ENCODE measurements at places on chromosomes 12 and 14.

- DNase-seq = no peak
Measured at GRCh38 chr14:22650046-22650739, 6.0 kb upstream of the OR6J1 start.

DNA sequence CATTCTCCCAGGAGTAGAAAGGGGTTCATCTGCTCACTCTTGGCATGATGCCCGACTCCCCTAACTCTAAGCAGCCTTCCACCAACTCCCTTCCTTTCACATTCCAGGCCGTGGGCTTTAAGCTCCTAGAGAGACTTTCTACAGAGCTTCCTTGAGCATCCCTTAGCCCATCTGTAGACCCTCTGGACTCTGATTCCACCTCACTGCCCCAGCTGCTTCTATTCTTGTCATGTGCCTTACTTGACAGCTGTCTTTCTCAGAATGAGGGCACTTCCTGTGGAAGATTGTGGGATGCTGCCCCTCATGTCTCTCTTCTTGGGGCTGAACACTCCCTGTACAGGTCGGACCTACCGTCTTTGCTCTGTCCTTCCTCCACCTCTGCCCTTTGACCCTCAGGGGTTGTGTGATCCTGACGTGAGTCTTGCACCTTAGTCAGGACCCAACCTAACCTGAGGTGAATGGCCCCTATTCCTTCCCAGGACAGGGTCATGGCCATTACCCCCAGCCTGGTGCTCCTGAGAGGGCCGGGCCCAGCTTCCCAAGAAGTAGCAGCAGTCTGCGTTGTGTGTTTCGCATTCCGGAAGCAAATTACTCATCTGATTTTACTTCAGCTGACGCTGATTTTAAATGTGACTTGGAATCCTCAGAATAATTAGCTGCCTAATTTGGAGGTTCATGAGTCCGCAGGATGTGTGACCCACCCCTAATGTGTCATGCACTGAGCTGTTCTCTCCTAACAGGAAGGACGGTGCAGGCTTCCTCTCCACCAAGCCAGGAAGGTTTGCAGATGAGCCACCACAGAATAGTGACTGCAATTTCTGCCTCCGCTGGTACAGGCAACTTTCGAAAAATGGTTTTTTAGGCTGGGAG, 2.7 kb upstream of the GALNT6 start:
- DNase-seq = peak; percentile 39

GRCh38 chr12:82605115-82605514, 81.6 kb upstream of the TMTC2 start:
- no peak for DNase-seq

GRCh38 chr14:58275527-58276190, 22.7 kb upstream of the ARID4A start:
- no peak for DNase-seq

DNA sequence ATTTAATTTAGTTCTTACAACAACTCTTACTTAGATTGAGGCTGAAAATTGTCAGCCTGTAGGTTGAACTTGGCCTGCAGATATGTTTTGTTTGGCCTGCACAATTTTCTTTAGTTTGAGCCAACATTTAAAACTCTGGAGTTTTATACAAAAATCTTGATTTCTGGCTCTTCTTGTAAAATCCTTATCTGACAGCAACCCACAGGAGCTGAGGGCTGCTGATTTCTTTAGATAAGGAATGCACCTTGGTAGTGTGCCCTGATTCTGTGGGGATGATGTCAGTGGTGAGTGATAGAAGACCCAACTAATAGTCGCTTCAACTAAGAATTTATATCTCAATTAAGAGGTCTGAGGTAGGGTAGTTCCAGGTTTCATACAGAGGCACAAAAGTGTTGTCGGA, 49.5 kb downstream of the SOCS2 start:
- DNase-seq = no peak

GRCh38 chr12:120763250-120763649, 37.6 kb downstream of the ACADS start:
- DNase-seq = no peak

DNA sequence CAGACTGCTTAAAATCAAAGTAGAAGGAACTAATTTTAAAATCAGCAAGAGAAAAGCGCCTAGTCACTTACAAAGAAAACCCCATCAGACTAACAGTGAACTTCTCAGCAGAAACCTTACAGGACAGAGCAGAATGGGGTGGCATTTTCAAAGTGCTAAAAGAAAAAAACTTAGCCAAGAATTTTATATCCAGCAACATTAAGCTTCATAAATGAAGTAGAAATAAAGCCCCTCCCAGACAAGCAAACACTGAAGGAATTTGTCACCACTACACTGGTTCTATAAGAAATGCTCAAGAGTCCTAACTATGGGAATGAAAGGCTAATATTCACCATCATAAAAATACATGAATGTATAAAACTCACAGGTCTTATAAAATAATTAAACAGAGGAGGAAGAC, 6.4 kb upstream of the ZNF268 start:
- DNase-seq = no peak

DNA sequence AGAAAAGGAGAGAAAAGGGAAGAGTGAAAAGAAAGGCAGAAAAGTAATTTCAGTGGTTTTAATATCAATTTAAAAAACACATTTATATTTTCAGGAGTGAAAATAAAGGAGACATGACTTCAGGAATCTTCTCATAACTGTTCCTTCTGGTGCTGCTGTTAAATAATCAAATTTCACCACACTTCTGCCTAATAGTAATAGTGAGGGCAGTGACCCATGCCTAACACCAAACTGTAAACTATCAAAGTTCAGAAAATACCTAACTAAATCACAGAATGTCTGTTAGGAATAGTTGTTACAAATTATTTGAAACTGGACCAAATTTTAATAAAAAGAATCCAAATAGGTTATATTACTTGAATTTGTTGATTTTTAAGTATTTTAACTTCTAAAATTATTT, 169.4 kb downstream of the RPL10L start:
- no peak for DNase-seq

GRCh38 chr14:102819176-102819628, 42.0 kb downstream of the TRAF3 start:
- no peak for DNase-seq

DNA sequence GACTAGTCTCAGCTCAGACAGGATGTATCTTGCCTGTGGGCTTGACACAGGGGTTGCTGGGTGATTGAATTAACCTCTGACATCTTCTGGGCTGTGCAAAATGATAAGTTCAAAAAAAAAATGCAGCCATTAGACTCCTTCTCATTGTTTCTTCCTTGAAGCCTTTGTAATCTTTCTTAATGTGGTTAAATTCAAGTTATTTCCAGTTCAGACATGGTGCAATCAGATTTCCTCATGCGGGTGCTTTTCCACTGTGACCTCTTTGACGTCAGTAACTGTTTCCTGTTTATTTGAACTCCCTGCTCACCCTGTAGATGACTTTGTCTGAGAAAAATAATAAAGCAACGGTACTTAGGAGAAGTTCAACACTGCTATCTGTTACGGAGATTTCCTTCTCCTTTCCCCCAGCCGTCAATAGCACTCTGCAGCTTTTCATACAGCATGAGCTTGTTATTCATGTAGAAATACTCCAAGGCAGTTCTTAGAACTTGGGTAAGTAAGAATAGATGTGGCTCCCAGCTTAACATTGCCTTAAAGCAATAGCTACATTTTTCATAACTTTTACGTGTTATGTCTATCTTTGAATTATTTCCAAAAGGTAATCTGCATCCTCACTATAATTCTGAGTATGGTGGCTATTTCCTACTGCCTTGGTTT, 155.5 kb downstream of the PRKCH start:
- DNase-seq = peak; percentile 34

- DNase-seq = peak; percentile 45
Measured at GRCh38 chr12:96237465-96238077, 43.4 kb downstream of the ELK3 start.

GRCh38 chr14:84112589-84112988, 1417.4 kb upstream of the FLRT2 start:
- no peak for DNase-seq

DNA sequence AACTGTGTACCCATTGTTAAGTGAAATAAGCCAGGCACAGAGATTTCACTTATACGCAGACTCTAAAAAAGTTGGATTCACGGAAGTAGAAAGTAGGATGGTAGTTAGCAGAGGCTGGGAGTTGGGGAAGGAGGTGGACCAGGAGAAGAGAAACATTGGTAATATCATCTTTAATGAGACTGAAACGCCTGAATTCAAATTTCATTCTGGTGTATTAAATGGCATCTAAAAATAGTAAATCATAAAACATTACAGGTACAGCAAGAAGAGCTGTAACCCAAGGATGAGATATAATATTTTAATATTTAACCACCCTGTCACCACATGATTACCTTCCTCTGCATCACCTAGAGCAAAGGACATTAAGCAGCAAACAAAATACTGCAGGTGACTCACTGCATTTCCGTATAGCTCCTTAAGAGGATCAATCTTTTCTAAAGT, 99.4 kb downstream of the EPS8 start:
- DNase-seq = no peak

DNA sequence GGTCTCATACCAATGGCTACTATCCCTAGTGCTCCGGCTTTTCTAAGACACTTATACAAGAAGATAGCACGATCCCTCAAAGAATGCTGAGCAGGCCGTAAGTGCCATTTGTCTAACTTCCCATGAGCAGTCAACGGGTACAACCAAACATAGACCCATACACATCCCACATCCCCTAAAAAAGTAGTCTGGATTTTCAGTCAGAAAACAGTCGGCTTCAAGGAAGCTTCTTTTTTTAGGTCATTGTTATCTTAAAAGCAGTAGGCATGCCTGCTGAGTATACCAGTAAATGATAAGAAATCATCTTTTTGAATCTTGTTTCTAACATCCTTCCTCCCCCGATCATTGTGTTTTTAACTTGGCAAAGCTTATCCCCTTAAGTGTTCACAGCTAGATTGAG, 19.8 kb downstream of the OSBPL8 start:
- DNase-seq = no peak

DNA sequence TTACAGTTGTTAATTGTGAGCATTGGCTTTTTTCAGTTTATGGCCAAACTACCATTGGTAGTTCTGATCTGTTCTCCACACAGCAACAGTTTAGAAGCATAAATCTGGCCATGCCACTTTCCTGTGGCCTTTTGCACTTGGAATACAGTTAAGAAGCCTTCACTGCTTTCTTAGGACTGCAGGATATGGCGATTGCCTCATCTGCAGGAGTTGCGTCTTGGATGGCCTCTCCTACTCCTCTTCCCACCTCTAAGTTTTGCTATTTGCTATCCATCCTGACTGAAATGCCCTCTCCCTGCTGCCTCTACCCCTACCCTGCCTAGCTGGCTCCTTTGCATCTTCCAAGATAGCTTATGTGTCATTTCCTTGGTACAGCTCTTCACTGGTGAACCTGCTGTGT, 12.8 kb upstream of the BMAL2 start:
- DNase-seq = no peak

DNA sequence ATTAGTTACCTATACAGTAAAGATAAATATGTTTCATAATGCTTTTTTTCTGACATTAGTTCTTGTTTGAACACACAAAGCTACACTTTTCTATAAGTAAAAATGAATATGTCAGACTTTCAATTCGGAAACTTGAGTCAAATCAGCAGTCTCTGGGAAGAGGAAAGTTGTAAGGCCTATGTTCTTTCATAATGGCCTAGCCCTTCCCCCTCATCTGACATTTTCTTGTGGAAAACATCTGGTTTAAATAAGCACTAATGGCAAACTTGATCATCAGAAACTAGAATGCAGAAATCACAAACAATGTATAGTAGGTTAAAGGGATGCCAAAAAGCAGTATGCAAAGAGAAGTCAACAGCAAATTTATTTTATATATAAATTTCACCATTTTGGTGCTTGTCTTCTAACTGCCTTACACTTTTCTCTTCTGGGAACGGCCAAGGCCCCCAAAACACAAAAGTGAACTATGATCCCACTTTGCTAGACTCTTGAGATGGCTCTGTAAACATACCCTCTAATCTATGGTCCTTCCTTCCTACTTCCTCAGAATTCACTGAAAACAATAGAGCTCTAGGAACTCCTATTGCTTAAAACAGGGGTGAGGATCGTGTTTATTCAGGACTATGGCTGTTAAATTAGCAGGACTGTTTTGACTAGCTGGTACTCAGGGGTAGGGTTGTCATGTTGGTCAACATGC, 444.1 kb downstream of the RAD51B start:
- no peak for DNase-seq

DNA sequence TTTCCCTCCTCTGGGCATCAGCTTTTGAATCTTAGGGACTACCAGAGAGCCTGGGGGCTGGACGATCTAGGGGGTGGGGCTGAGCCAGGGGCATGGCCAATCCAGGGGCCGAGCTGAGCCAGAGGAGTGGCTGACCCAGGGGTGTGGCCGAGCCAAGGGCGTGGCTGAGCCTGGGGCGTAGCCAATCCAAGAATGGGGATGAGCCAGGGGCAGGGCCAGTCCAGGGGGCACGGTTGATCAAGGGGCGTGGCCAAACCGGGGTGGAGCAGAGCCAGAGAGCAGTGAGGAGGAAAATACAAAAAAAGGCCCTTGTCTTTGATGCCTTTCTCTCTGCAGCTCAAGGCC, 219.3 kb upstream of the NOS1 start:
- DNase-seq = no peak

DNA sequence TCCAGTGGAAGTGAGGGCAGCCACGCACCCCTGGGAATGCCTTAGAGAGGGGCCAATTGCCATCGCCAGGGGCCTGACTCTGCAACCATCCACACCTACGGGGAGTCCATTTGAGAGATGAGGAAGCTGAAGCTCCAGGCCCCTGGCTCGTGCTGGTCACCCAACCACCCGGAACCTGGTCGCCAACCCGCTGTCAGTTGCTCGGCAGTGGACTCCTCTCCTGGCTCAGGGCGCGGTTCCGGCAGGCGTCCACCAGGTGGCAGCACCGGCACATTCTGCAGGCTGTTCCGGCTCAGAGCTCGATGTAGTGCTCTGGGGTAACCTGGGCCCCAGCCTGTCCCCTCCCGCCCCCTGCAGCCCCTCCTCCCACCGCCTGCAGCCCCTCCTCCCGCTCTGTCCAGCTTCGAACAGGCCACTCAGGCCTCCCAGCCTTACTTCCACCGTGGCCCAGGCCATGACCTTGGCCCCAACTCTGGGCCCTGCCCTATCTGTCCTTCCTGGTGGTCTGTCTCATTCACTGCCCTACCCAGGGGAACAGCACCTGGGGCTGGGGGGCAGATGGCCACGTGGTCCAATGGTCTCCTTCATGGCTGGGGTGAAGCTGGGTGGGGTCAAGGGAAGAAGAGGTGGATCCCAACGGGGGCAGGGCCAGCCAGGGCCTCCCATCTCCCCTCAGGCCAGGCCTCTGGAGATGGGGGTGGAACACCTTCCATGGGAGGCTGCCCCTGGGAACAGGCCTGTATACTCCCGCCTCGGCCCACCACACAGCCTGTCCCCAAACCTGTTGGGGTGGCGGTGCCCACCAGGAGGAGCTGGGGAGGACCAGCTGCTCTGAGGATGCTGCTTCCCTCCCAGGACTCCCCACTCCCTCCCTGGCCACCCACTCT, 15.7 kb downstream of the SIVA1 start:
- DNase-seq = peak; percentile 83

DNA sequence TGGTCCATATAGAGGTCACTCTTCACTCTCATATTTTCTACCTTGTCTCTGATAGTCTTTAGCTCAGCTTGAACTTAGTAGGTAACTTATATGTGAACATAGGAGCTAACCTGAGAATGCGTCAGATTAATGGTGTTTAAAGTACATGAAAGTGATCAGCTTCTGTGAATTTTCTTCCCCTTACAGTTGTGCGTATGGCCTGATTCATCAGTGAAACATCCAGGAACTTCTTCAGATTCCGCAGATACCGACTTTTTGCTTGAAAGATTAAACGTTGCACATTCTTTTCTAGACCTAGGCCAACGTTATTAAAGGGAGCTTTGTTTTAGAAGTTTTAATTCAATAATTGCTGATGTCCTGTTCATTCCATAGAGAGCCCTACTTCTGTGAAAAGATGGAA, 1945.1 kb upstream of the SEL1L start:
- DNase-seq = no peak

- no peak for DNase-seq
Measured at GRCh38 chr12:26936559-26937442, 980 bp downstream of the INTS13 start.

Data from activated T-helper 1 cell treated with Interleukin-2 at 50 U/mL for 16 hours (primary cell).